Mesothelial cell of epicardium (in vitro differentiated cells): ENCODE measurements at places on chromosomes 11 and 22. TPM values are rescaled to one million over a fixed set of nuclear protein-coding genes. Genes with fewer than 3 reads are reported as not detected.
A peak's percentile ranks its signal among the peaks of the same experiment; 100 is the strongest.

RTCB gene
- 72.0 to 74.7 TPM (median 73.5 TPM) in 3 replicates for total RNA-seq

OR51E2 gene
- 0.11 TPM in 1 of 3 replicates, not detected in the others for total RNA-seq

PYGM gene
- 6.4 to 7.6 TPM (median 7.1 TPM) in 3 replicates for total RNA-seq

C11orf86 gene
- not detected in 3 replicates for total RNA-seq

- H3K27ac ChIP-seq = peak overlapping the region; percentile 99
- peaks cover 13% of the 10 kb centered on the region for H3K36me3 ChIP-seq
- peak overlapping the region; percentile 98 for H3K4me3 ChIP-seq
- H3K27me3 ChIP-seq = no peaks in the 10 kb centered on the region
- no peak for DNase-seq
- peaks cover 26% of the 10 kb centered on the region for H3K4me1 ChIP-seq
Observed at GRCh38 chr11:83192606-83193245, 786 bp upstream of the ANKRD42 start.

DNA sequence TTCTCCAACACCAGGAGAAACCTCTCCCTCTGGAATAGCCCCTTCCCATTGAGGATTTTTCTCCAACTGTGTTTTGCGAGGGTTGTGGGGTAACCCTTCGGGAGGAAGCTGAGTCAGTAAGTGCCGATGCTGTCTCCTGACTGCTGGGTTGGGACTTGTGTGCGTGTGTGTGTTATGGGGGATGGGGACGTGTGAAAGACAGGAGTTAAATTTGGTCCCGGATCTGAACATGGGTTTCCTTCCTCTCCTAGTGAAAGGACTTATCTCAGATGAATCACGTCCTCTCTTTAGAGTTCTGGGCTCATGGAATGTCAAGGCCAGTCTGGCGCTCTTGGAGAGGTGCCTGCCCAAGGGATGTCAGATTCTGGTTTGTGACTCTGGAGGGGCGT lies 33.3 kb downstream of the KIAA1671 start:
- no peaks in the 10 kb centered on the region for H3K27me3 ChIP-seq
- H3K4me3 ChIP-seq = no peak overlapping the region
- H3K4me1 ChIP-seq = peaks cover 2% of the 10 kb centered on the region
- no peak for DNase-seq
- H3K27ac ChIP-seq = peak overlapping the region; percentile 4

- peaks cover 59% of the 10 kb centered on the region for H3K36me3 ChIP-seq
- no peak overlapping the region for H3K4me3 ChIP-seq
- DNase-seq = no peak
- no peak overlapping the region for H3K27ac ChIP-seq
- H3K4me1 ChIP-seq = no peaks in the 10 kb centered on the region
- no peaks in the 10 kb centered on the region for H3K27me3 ChIP-seq
Observed at GRCh38 chr11:118648291-118648690, 31.2 kb downstream of the TREH start.

GRCh38 chr22:19498866-19499190 lies 19.1 kb downstream of the CDC45 start:
- H3K27ac ChIP-seq = no peak overlapping the region
- no peak overlapping the region for H3K4me3 ChIP-seq
- DNase-seq = no peak
- no peaks in the 10 kb centered on the region for H3K27me3 ChIP-seq

GRCh38 chr11:118656563-118657165 lies 22.8 kb downstream of the TREH start:
- no peak overlapping the region for H3K4me3 ChIP-seq
- no peaks in the 10 kb centered on the region for H3K27me3 ChIP-seq
- H3K27ac ChIP-seq = no peak overlapping the region
- peaks cover 7% of the 10 kb centered on the region for H3K4me1 ChIP-seq
- DNase-seq = no peak
- H3K36me3 ChIP-seq = peaks cover 24% of the 10 kb centered on the region

- no peak for DNase-seq
- peaks cover 24% of the 10 kb centered on the region for H3K36me3 ChIP-seq
- H3K4me3 ChIP-seq = no peak overlapping the region
- peaks cover 3% of the 10 kb centered on the region for H3K4me1 ChIP-seq
- peak overlapping the region; percentile 34 for H3K27ac ChIP-seq
- no peaks in the 10 kb centered on the region for H3K27me3 ChIP-seq
Observed at GRCh38 chr11:971731-972365, 46.2 kb downstream of the AP2A2 start.

DNA sequence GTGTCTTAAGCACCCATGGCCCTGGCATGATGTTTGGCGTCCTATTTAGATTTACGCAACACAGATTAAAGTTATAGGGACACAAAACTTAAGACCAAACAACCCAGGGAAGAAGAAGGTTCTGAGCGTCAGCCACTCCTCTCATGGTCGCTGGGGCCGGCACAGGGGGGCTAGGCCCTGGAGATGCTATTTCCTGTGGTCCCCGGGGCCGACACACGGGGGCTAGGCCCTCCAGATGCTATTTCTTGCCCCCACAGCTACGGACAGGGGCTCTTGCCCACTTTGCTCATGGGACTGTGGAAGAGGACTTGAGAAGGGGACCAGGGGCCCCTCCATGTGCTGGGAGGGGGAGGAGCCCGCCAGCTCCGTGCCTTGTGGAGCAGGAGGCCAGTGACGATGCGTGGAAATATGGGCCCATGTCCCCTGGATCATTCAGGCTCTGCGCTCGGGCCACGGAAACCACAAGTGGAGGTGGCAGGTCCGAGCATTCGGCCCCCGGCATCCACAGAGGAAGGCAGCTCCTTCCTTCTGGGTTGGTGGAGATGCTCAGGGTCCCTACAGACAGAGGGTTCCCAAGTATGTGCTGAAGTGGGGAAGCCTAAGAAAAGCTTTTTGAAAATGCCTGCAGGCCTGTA lies 711.1 kb downstream of the BRD1 start:
- no peak overlapping the region for H3K27ac ChIP-seq
- DNase-seq = no peak
- peaks cover 15% of the 10 kb centered on the region for H3K27me3 ChIP-seq
- peaks cover 5% of the 10 kb centered on the region for H3K4me1 ChIP-seq
- no peaks in the 10 kb centered on the region for H3K36me3 ChIP-seq
- H3K4me3 ChIP-seq = no peak overlapping the region

- H3K4me1 ChIP-seq = no peaks in the 10 kb centered on the region
- no peak overlapping the region for H3K27ac ChIP-seq
- peaks cover 47% of the 10 kb centered on the region for H3K36me3 ChIP-seq
- DNase-seq = no peak
- no peaks in the 10 kb centered on the region for H3K27me3 ChIP-seq
Observed at GRCh38 chr22:49901457-49901856, 16.8 kb downstream of the ALG12 start.

- H3K27ac ChIP-seq = no peak overlapping the region
- H3K4me3 ChIP-seq = no peak overlapping the region
- peaks cover 43% of the 10 kb centered on the region for H3K4me1 ChIP-seq
- H3K36me3 ChIP-seq = no peaks in the 10 kb centered on the region
- no peak for DNase-seq
Observed at GRCh38 chr11:115607621-115608221, 103.5 kb upstream of the CADM1 start.
